ENCODE measurements at places on chromosomes 11 and 22.

GRCh38 chr11:111586388-111586831 is 15.8 kb upstream of the SIK2 start:
- DNase-seq = peak; percentile 79

- no peak for DNase-seq
Observed at GRCh38 chr11:114472661-114473060, 33.4 kb downstream of the REXO2 start.

DNA sequence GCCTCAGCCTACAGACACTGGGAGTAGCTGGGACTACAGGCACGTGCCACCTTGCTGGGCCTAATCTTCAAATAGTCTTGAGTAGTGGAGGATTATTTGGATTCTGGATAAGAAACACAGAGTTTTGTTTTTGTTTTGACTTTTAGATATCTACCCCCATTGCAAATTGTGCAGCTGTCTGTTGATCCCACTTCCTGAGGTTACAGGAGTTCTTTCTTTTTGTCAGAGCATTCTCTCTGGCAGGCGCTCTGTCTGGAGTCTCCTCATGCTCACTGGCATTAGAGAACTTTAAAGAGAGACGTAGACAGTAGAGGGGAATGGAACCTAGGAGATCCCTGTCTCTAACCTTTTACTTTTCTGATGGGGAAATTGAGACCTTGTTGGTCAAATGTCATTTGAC is 7.8 kb upstream of the ADAMTS8 start:
- no peak for DNase-seq

DNA sequence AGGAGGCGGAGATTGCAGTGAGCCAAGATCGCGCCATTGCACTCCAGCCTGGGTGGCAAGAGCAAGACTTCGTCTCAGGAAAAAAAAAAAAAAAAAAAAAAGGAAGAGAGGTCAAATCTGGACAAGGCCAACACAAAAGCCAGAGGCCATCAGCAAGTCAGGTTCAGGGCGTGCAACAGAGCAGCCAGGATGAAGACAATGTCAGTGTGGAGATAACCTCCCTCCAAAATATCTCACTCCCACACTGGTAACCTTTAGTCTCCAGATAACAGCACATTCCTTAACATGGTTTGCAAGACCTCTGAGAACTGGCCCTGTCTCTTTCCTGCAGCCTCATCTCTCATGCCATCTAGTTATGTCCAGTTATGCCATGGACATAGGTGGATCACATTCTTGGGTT is 4.7 kb downstream of the CSNK2A3 start:
- no peak for DNase-seq

- DNase-seq = peak; percentile 19
Observed at GRCh38 chr11:44851496-44851895, 99.2 kb downstream of the TP53I11 start.

DNA sequence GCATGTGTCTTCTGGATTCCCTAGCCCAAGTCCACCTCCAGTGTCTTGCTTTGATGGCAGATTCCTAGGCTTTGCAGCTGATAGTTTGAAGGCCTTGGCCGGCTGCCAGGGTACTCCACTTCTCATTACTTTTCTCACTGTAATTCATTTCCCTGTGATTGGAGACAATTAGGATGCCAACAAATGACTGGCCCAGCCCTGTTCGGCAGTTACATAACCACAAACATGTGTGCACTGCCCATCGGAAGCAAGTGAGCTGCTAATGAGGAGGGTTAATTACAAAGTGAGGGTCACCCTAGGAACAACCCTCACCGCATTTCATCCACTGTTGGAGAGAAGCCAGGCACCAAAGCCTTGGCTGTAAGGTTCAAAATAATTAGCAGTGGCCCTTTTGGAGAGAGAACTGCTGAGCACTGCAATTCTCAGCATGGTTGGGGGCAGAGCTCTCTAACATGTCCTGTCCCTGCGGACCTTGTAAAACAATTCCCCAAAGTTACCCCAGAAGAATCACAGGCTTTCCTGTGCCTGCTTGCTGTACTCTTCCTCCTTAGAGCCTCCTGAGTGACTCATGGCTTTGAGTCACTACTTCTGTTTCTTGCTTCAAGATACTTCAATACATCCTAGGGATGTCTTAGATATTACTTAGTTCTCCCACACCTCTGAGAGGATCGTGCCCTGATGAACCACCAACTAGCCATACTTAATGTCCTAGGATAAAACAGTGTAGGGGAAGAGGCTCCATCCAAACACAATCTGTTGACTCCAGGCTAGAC is 109.7 kb upstream of the GALNT18 start:
- peak; percentile 93 for DNase-seq

GRCh38 chr11:67581469-67581868 is 2.1 kb upstream of the GSTP1 start:
- DNase-seq = peak; percentile 70

DNA sequence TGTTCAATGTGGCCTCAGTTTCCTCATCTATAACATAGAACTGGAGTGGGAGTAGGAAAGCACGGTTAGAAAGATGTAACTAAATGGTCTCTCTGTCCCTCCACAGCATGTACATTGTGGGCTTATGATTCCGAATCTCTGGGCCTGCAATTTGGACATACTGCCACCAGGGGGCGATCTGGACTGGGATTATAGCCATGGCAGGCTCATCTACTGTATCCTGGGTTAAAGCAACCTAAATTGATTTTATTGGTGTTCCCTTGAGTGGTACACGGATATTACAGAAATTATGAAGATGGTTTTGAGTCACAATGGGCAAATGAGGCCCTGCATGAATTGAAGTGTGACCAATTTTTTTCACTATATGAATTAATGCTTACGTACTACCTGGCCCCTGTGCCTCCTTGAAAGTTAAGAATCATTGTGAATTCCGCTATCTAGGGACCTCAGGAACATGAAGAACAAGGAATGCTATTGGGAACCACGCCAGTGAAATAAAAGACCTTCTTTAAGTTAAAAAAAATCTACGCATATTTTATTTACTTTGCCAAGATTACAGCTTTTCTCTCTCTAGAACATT is 32.9 kb downstream of the TST start:
- no peak for DNase-seq

GRCh38 chr11:77086521-77087472 is 15.8 kb upstream of the OMP start:
- peak; percentile 11 for DNase-seq
